Left kidney (tissue), 8 donors: ENCODE measurements at places on chromosomes 7 and 10. TPM values are rescaled to one million over a fixed set of nuclear protein-coding genes. Genes with fewer than 3 reads are reported as not detected.

Gene LBX1
- not detected for polyA plus RNA-seq

Gene CAMK1D
- 11.9 TPM for polyA plus RNA-seq

Gene CHN2
- 19.0 TPM for polyA plus RNA-seq

Gene TMEM139
- 55.7 TPM for polyA plus RNA-seq

Gene C10orf105
- polyA plus RNA-seq, result 0.18 TPM

Gene SLC13A1
- 33.5 TPM for polyA plus RNA-seq

Gene ITGB8
- 55.7 TPM for polyA plus RNA-seq

Gene IGF2BP3
- polyA plus RNA-seq, result 82.9 TPM

Gene TMEM273
- 2.0 TPM for polyA plus RNA-seq

Gene CH25H
- not detected for polyA plus RNA-seq

Gene ARHGEF5
- 18.8 TPM for polyA plus RNA-seq

Gene CPED1
- polyA plus RNA-seq, result 43.4 TPM

Gene OR13A1
- polyA plus RNA-seq, result 0.08 TPM

Gene PRPS1L1
- not detected for polyA plus RNA-seq

Gene SLC18A3
- not detected for polyA plus RNA-seq

Gene UNCX
- 8.5 TPM for polyA plus RNA-seq

Gene AGMO
- polyA plus RNA-seq, result 0.88 TPM

Gene CTAGE6
- polyA plus RNA-seq, result not detected

Gene TMEM213
- 39.2 TPM for polyA plus RNA-seq
